ENCODE measurements at places on chromosomes 7 and 10. TPM values are rescaled to one million over a fixed set of nuclear protein-coding genes. Genes with fewer than 3 reads are reported as not detected.

DNA sequence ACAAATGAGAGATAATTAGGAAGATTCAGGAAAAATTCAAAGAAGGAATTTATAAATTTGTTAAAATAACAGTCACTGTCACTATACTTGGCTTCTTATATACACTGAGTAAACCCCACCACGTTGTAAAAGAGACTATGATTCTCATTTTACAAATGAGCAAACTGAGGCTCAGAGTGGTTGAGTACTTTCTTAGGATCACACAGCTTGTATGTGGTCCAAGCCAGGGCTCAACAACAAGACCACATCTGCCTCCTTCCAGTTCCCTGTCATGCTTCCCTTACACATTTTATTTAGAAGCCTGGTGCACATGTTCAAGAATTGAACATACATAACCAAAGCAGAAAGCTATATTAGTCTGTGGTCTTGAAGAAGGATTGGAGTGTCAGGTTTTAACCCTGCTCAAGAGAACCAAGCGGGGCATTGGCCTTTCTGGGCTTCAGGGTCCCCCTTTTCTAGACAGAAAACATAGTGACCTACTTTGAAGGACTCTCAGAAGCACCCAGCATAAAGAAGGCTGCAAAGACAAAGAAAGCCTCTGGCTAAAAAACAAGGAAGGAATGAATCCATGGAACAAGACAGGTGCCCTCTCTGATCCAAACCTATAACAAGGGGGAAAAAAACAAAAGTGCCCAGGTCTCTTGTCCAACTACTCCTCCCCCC lies 846 bp downstream of the MRLN start:
- no peak for DNase-seq

DNA sequence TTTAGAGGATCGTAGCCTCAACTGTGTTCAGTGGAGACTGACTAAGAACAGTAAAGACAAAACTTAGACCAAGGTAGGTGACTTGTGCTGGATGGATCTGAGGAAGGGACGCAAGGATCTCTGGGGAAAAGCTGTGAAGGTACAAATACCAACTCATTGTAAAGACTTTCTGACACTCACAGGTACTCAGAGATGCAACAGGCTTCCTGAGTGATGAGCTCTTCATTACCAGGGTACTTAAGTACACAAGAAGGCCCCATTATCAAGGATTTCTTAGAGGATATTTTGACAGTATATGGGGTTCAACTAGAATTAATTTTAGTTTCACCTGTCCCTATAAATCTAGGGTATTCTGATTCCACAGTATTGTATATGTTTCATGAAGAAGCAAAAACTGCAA lies 440.7 kb downstream of the PLXDC2 start:
- no peak for DNase-seq

SH2D4B gene
- not detected for total RNA-seq

PLEKHS1 gene
- total RNA-seq = not detected

TAS2R41 gene
- total RNA-seq = not detected

ZNF485 gene
- total RNA-seq = 1.9 TPM

SPDYE8 gene
- total RNA-seq = not detected

GJD4 gene
- total RNA-seq = not detected

TAS2R5 gene
- not detected for total RNA-seq

PNLIPRP2 gene
- not detected for total RNA-seq
